ENCODE measurements at places on chromosomes 7 and 10.

GRCh38 chr7:44194069-44194468, 4.8 kb upstream of the GCK start:
- peak; percentile 55 for DNase-seq

GRCh38 chr7:11517853-11518252, 314.1 kb downstream of the THSD7A start:
- DNase-seq, result no peak

DNA sequence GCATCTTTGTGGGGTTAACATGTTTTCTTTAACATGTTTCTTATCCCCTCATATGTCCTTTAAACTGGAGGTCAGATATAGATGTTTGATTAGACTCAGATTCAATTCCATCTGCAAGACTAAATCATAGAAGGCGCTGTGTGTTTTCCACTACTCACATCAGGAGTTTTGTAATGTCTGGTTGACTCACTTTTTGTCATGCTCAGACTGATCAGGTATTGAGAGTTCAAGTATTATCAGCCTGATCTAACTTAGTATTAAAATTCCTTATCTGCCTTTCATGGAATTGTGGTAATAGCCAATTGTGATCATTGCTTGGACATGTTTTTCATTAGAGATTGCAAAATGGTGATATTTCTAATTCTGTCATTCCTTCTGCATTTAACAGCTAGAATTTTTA, 30.2 kb downstream of the ENTPD7 start:
- peak; percentile 17 for DNase-seq

DNA sequence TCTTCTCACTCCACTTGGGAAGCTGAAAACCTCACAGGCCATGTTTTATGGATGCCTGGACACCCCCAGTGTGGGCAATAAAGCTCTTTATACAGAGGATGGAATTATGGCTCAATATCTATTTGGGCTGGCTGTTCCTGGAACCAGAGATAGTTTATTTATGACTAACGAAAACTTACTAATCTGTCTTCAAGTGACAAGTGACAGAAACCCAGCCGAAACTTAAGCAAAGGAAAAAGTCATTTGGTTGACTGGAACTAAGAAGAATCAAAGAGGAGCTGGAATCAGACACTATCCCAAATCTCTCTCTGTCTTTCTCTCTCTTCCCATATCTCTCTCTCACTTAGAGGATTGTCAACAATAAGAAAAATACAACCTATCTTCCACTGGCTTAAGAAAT, 78.3 kb upstream of the CDK6 start:
- DNase-seq, result no peak

DNA sequence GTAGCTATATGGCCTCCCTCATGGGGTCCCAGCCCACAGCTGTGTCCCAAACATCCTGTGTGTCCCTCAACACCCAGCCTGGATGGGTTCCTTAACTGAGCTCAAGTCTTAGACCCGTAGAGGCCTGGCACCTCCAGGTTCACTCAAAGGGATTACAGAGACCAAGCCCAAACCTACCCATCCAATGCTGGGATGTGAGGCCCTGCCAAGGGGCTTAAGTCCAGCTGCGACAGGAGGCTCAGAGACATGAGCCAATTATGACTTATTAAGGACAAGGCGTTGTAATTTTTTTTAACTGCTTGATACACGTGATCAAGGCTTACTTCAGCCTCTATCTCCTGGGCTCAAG, 105.6 kb upstream of the RET start:
- DNase-seq, result no peak
